ENCODE measurements at places on chromosomes 7 and 10.

GRCh38 chr10:27884185-27884641, 114.7 kb downstream of the ODAD2 start:
- DNase-seq: no peak

DNA sequence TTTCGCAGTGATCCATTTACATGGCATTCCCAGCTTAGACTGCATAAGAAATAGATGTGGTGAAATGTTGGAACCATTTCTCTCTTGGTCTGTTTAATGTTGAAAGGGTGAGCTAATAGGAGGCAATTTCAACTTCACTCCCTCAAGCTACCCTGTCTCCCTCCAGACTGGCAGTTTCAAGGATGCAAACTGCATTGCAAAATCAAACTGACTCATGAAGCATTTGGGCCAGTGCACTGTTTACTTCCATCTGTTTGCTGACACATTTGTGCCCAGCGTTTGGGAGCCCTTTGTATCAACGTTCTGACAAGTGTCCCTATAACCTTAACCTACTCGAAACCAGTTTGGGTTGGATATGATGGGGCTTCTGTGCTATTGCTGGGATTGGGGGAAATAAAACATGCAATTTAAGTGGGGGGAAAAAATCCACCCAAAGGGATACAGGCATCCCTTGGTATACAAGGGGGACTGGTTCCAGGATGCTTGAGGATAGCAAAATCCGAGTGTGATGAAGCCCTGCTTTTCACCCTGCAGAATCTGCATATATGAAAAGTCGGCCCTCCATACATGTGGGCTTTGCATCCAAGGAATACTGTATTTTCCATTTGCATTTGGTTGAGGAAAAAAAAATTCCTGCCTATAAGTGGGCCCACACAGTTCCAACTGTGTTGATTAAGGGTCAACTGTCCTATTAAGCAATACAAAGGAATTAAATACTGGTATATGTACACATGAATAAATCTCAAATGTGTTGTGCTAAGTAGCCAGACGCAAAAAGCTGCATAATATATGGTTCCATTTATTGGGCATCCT, 15.6 kb downstream of the RHEB start:
- DNase-seq: no peak

DNA sequence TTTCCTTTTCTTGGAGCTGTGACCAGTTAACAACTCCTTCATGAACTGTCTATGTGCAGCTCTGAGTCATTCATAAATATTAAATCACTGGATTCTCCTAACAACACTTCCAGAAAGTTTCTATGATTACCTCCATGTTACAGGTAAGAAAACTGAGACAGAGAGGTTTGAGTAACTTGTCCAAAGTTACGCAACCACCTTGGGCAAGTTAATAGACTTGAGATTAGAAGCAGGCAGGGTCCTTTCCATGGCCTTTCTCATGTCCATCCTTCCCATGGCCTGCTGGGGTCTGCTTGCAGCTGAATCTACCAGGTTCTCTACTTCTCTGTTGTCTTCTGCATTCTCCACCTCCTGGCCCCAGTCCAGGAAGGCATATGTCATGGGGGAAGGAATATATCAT, 648.8 kb upstream of the MKI67 start:
- no peak for DNase-seq

GRCh38 chr10:101235766-101236165, 6.5 kb upstream of the LBX1 start:
- DNase-seq: no peak

GRCh38 chr10:86709396-86710185, 41.3 kb downstream of the LDB3 start:
- DNase-seq: no peak

DNA sequence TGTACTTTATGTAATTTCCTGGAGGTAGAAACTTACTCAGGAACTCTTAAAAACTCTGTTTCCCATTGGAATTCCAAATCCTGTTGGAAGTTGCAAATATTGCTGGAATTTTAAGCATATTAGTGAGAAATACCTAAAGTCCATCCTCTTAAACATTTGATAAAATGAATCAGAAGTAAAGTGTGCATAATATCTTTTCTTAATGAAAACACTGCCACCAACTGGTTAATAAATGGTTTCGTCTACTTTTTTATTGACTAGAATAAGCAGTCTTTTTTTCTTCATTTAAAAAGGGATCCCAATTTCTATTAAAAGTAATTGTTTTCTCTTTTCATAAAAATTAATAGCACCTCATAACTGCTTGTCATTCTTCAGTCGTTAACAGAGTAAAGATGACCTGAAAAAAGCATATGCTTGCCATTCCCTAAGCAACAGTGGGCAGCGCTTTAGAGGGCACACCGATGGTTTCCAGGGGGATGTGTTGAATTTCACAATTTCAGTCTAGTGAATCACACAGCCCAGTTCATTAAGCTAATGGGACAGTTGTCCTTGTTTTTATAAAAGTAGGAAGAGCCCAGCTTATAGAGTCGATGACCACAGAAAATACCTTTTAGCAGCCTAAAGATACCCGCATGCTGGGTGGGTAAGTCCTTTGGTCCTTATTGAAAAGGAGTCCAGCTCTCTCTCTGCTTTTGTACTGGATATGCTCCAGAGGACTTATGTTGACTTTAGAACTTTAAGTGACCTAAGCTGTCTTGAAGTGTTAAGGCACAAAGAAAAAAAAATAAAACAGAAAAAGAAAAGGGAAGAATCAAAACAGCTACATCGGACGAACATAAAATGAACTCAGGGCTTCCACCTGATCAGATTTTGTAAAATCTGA, 28.5 kb downstream of the NPS start:
- DNase-seq: no peak

DNA sequence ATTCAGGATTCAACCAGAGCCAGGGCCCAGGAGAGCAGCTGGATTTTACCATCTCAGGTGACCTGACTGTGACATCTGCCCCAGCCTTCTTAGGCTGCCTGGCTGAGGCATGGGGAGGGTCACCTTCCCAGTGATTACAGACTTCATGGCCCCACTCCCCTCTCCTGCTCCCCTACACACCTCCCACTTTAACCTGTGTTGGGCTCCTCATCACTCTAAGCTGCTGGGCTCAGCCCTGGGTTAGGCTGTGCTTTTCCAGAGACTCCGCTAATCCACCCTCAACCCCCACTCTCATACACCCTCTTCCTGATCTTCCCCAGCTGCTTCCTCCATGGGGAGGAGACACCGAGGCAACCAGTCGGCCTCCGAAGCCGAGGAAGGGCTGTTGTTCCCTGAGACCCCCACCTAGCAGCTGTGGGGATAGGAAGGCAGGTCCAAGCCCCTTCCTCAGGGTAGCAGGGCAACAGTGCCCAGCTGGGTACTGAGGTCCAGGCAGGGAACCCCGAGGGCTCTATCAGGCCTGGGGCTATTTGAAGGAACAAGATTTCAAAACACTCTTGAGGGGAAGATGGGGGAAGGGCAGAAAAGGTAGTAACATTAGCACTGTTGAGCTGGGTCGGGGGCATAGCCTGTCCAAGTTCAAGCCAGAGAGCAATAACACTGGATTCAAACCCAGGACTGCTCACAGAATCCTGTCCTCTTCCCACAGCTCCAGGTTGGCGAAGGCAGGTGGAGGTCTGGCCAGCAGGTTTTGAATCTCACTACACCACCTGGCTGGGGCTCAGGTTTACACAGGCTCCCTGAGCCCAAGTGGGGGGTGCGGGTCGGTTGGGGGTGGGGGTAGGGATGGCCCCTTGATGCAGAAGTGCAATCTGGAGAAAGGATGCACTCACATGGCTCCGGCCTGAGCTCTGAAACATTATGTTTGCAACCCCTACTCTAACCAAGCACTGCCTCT, 1.8 kb downstream of the IMPDH1 start:
- no peak for DNase-seq

DNA sequence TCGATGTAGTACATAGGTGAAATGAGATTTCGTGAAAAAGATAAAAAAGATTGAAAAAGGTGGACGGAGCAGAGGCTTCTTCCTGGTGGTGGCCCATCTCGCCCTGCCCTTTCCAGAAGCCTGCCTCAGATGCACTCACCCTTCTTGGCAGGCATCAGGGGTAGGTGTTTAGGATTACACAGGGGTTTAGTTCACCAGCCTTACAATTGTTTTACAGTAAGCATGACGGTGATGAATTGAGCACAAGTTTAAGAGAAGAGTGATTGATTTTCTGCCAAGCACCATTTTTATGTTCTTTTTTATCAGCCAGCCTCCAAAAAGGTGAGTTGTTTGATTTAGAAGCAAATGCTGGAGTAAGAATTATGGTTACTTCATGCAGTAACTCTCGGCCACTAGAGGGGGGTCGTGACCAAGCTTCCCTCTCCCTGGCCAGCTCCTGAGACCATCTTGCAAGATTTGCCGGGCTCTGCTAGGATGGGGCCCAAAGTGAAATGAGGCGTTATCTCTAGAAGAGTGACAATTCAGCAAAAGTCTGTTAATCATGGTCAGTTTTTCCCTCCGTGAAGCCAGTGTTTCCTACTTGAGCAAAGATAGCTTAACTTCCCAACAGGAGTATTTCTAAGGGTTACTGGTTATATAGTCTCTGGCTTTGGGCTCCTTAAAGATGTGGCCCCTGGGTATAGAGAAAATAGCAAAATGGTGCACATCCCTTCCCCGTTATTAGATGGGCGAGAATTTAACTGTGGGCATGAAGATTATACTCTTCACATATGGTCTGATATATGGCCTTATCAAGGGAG, 228.8 kb downstream of the BMPER start:
- no peak for DNase-seq

DNA sequence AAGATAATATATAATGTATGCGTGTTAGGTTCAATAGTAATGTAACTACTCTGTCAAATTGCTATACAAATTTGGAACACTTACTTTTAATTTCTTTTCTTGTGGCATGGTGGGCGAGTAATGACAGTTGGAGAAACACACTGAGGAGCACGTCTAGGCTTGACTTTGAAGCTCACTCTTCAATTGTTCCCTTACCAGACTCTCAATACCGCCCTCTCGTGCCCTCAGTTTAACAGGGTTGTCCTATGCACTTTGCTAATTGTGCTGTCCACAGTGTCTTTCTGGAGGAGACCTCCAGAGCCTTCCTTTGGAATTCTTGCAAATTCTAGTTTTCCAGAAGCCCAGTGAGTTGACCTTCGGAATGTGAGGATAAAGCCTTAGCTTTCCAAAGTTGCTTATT, 107.2 kb upstream of the RELN start:
- DNase-seq: no peak

- no peak for DNase-seq
Measured at GRCh38 chr7:19491821-19492452, 216.9 kb downstream of the POLR1F start.

All from activated CD4-positive, alpha-beta T cell treated with anti-CD3 and anti-CD28 coated beads for 1 hour (primary cell).